ENCODE measurements at places on chromosomes 12 and 14.

DNA sequence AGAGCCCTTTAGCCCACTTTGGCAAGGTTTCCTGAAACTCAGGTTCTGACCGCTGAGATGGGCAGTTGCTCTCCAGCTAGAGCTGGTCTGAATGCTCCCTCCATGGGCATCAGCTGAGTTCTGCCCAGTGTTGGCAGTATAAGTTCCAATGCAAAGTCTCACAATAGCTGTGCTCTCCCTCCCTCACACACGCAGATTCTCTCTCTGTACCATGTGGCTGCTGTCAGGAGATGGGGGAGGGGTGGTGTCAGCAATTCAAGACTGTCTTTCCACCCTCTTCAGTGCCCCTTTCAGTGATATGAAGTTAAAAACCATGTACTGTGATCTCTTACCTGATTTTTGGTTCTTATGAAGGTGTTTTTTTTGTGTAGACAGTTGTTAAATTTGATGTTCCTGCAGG, 164.3 kb upstream of the PLEKHA5 start:
- no peaks in the 10 kb centered on the region for H3K27me3 ChIP-seq
- no peak overlapping the region for H3K4me3 ChIP-seq
- H3K4me1 ChIP-seq, result no peaks in the 10 kb centered on the region
- no peak for DNase-seq

DNA sequence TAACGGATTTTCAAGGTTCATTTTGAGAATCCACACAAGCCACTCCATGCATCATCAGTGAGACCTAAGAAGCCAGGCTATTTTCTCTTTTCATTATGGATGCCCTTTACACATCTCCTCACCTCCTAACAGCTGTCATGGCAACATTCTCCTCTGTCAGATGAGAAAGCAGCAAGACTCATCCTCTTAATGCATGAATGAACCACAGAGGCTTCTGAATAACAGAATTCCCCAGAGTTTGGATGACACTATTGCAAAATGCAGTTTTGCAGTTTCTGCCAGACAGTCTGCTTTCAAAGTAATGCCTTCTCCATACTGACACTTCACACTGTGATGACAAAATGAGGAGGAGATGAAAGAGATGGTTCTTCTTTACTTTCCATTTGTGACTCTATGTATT, 286.7 kb upstream of the GRIP1 start:
- no peak overlapping the region for H3K4me3 ChIP-seq
- H3K36me3 ChIP-seq, result no peaks in the 10 kb centered on the region
- no peaks in the 10 kb centered on the region for H3K27me3 ChIP-seq
- no peak for DNase-seq
- H3K4me1 ChIP-seq, result no peaks in the 10 kb centered on the region

DNA sequence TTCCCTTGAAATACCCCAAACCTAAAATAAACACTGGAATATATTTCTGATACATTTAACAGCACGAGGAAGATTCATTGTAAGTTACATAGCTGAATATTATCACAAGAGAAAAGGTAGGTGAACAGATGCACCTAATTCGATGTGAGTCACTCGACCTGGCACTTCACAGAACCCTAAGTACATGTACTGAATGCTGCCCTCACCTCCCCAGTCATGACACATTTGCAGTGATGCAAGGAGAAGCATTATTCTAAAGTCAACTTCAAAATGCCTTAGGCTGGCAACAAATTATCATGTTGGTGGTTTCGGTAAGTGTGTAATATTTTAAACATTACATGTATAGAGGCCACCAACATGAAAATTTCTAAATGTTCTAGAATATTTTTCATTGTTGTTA, 35.2 kb upstream of the TMTC2 start:
- H3K4me3 ChIP-seq, result no peak overlapping the region
- H3K36me3 ChIP-seq, result no peaks in the 10 kb centered on the region
- no peak for DNase-seq
- no peaks in the 10 kb centered on the region for H3K27me3 ChIP-seq
- H3K4me1 ChIP-seq, result no peaks in the 10 kb centered on the region

DNA sequence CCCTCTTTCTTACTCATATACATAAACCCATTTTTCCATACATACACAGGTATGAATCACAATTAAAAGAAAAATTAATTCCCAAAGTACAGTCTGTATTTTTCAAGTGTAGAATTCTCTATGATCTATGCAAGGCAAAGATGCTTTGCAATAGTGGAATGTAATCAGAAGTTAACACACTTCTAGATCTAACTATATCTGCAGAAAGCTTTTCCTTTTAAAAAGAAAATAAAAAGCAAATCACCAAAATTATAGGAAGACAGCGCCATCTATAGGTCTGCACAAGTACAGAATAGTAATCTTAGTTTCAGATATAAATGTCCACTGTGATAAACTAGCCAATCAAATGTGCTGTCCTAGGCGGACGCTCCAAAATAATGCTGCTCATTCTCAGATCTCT, 22.0 kb downstream of the SLC25A21 start:
- H3K4me1 ChIP-seq, result no peaks in the 10 kb centered on the region
- H3K27ac ChIP-seq, result no peak overlapping the region
- no peak for DNase-seq
- no peaks in the 10 kb centered on the region for H3K27me3 ChIP-seq
- no peaks in the 10 kb centered on the region for H3K36me3 ChIP-seq
- H3K4me3 ChIP-seq, result no peak overlapping the region

DNA sequence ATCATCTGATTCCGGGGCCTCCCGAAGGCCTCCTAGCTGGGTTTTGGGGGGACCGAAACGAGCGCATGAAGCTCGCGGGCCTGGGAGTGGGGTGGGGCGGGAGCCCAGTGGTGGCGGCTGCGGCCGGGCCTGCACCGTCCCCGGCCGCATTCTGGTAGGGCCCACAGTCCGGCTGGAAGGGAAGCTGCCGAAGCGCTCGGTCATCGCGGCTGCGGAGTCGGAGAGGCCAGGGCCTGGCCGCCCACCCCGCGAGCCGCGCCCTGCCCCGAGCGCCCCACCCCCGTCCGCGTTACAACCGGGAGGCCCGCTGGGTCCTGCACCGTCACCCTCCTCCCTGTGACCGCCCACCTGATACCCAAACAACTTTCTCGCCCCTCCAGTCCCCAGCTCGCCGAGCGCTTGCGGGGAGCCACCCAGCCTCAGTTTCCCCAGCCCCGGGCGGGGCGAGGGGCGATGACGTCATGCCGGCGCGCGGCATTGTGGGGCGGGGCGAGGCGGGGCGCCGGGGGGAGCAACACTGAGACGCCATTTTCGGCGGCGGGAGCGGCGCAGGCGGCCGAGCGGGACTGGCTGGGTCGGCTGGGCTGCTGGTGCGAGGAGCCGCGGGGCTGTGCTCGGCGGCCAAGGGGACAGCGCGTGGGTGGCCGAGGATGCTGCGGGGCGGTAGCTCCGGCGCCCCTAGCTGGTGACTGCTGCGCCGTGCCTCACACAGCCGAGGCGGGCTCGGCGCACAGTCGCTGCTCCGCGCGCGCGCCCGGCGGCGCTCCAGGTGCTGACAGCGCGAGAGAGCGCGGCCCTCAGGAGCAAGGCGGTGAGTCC, at the start of gene KLC1:
Gene KLC1, plus strand, starts transcription at position 528 of the 819 bp plus-strand sequence. CDS start 25,354 bp downstream, outside the sequence.
- DNase-seq, result peak; percentile 92
- H3K27me3 ChIP-seq, result no peaks in the 10 kb centered on the region
- H3K4me3 ChIP-seq, result peak within 1 kb of the TSS; percentile 90
- H3K27ac ChIP-seq, result peak within 1 kb of the TSS; percentile 97
- H3K36me3 ChIP-seq, result no peaks in the 10 kb centered on the region
- H3K4me1 ChIP-seq, result peaks cover 17% of the 10 kb centered on the region

DNA sequence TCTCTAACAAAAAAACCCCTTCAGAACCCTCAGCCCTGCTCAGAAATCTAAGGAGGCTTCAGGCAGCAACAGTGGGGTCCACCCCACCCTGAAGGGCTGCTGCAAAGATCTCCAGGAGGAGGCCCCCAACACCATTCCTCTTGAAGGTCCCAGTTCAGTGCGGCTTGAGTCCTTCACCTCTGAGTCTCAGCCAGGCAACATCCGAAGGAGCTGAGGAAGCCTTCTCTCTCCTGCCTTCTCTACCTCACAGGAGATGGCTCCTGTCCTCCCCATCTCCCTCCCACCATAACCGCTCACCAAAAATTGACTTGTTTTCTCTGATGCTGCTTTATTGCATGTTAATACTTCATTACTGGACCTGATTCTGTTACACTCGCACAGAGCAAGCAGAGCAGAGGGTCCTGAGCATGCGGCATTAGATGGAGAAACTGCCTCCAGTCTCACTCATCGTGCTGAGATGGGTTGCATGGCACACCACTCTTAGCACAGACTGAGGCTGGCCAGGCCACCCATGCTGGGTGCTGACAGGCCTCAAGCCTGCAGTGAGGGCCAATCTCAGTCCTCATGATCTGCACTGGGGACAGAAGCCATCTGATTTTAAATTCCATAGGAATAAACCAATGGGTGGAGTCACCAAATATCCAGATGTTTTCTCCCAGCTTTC, 224.8 kb downstream of the CACNA1C start:
- no peaks in the 10 kb centered on the region for H3K36me3 ChIP-seq
- no peak overlapping the region for H3K4me3 ChIP-seq
- DNase-seq, result no peak
- H3K4me1 ChIP-seq, result no peaks in the 10 kb centered on the region
- no peak overlapping the region for H3K27ac ChIP-seq
- H3K27me3 ChIP-seq, result no peaks in the 10 kb centered on the region
